ENCODE measurements at places on chromosomes 5 and 9. TPM values are rescaled to one million over a fixed set of nuclear protein-coding genes. Genes with fewer than 3 reads are reported as not detected.

Gene NOTCH1
- total RNA-seq: 3.2 TPM

Gene ISL1
- 4.6 TPM for total RNA-seq

Gene FIBCD1
- 5.3 TPM for total RNA-seq

Gene LECT2
- not detected for total RNA-seq

- no peak for DNase-seq
Measured at GRCh38 chr5:154701181-154701580, 54.0 kb upstream of the LARP1 start.

DNA sequence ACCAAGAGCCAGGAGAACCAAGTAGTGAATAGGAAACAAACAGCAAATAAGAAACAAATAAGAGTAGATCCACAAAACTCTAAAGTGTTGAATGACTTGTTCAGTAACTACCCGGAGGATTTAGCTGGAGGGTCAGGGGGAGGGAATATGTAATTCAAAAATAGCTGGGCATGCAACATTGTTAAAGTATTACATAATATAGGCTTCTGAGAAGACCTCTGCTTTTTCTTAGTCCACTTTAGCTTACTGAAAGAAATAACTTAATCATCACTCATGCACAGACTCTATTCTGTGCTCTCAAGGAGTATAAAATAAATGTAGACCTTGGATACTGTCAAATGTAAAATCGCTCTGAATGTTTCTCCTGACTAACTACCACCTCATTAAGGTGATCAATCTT is 183.2 kb upstream of the POU5F2 start:
- DNase-seq: no peak

DNA sequence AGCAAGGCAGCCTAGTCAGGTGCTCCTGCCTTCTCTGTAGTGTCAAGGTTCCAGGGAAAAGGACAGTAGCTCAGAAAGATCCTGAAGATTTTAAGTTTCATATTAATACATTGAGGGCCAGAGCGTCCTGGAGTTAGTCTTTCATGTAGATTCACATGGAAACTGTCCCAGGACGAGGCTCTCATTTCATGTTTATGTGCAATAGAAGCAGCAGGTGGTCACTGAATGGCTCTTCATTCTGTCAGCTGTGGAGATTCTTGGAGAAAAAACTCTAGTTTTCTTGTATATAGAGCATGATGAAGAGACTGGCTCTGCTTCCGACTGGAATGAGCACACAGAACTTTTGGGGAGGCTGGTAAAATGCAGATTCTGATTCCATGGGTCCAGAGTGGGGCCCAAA is 54.3 kb downstream of the MEGF10 start:
- DNase-seq: no peak

DNA sequence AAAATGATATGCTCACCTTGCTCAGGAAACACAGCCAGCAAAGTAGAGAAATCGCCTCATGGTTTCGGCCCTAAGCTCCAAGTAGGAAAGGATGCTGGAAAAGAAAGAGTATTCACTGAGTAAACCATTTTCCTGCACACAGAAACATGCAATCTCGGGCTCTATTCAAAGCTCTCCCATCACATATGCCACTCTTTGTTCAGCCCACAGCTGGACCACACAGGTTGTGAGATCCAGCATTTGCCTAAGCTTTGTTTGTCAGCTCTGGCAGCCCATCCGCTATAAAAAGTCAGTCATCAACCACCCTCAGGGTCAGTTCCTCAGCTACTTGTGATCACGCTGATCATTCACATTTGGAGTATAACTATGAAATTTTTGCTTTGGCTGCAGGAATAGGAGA is 96.5 kb upstream of the SMARCA2 start:
- DNase-seq: no peak

GRCh38 chr9:91783411-91783810 is 166.6 kb downstream of the ROR2 start:
- no peak for DNase-seq

- DNase-seq: no peak
Measured at GRCh38 chr5:65061974-65062353, 293.2 kb downstream of the CWC27 start.

- DNase-seq: no peak
Measured at GRCh38 chr9:133347515-133347984, 381 bp downstream of the MED22 start.

DNA sequence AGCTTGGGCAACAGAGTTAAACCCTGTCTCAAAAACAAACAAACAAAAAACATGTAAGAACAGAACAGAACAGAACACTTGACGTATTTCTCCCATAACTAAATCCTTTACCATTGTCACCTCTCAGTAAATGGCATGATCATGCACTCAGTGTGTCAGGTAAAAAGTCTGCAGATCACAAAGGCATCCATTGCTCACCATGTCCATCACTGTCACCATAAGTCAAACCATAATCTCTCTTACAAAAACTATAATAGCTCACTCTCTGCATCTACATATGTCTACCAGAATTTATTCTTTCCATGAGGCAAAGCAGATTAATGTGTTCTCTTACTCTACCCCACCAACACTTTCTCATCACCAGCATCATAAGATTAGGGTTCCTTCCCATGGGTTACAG is 387.5 kb downstream of the CDH12 start:
- no peak for DNase-seq

DNA sequence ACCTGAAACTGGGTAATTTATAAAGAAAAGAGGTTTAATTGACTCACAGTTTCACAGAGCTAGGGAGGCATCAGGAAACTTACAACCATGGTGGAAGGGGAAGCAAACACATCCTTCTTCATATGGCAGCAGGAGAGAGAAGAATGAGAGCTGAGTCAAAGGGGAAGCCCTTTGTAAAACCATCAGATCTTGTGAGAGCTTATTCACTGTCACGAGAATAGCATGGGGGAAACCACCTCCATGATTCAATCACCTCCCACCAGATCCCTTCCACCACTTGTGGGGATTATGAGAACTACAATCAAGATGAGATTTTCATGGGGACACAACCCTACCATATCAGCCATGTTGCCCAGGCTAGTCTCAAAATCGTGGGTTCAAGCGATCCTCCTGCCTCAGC is 143.4 kb downstream of the FGF18 start:
- no peak for DNase-seq

DNA sequence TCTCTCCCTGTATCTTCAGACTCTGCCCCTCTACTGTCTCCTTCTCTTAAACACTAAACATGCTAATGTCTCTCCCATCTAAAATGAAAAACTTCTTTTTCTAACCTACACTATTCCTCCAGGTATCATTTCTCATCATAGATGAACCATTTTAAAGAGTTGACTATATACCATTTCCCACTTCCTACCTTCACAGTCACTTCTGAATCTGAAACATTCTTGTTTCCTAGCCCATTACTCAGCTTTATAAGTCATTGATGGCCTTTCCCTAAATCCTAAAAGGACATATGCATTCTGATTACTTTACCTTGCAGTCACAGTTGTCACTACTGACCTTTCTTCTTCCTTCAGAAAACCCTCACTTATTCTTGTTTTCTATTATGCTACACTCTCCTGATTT is 118.2 kb downstream of the SSBP2 start:
- no peak for DNase-seq

DNA sequence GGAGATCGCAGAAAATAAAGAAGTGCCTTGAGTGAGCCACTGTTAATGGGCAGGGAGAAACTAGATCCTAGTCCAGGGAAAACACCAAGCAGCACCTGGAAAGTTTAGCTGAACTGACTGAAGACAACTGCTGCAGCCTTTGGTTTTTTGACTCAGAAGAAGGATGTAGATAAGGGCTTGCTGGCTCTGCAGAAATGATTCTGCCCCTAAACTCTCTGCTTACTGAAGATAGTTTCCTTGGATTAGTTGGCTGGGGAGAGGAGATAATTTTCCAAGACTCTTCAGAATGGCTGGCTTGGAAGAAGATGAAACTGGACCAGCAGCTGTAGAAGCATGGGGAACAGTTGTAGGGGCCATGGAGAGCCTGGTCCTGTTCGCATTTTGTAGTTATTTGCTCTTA is 471.8 kb downstream of the KDM4C start:
- no peak for DNase-seq

- peak; percentile 35 for DNase-seq
Measured at GRCh38 chr9:23117616-23118015, 671.0 kb downstream of the DMRTA1 start.

- no peak for DNase-seq
Measured at GRCh38 chr9:100071271-100071670, 27.5 kb downstream of the ERP44 start.

GRCh38 chr5:113125371-113125770 is 148.8 kb downstream of the DCP2 start:
- DNase-seq: no peak

DNA sequence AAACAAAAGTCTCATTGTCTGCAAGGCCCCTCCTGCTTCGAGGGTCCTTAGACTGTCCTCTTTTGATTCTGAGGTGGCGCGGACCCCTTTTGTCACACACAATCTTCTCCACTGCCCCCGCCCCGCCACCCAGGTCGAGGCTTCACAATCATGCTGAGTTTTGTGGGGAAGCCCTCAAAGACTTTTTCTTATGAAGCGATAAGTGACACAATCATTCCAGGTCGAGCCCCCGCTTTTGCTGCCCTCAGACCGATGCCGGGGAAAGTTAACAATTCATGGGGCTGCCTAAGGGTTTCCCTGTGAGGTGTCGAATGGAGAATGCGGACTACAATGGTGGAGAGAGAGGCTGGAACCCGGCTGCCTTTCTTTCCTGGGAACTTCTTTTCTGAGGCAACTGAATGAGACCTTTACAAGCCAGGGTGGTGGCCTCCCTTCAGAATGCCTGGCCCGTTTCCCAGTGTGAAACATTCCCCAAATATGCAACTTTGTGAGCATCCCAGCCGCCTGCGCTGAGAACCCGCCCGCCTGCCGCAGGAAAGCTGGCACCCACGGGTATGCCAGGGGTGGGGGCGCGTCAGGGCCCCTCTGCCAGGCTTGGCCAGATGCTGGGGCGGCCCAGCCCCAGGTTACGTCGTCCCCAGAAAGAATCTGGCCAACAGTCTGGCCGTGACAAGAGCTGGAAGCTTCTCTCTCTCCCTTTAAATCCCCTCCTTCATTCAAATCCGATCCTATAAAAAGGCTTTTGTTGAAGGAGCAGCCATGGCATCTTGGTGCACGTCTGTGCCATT is 71.9 kb downstream of the MAP1B start:
- peak; percentile 82 for DNase-seq

Measured in H4 (cell line).